Astrocyte (in vitro differentiated cells and primary cell): ENCODE measurements at places on chromosomes 16 and 17. TPM values are rescaled to one million over a fixed set of nuclear protein-coding genes. Genes with fewer than 3 reads are reported as not detected.

Gene MILR1
- 0.91 and 1.9 TPM in 2 replicates for total RNA-seq

Gene FOXJ1
- total RNA-seq: 0.31 and 0.48 TPM in 2 replicates

Gene MEIOB
- 0.16 TPM in 1 of 2 replicates, not detected in the other for total RNA-seq

Gene NAGLU
- 19.3 and 25.9 TPM in 2 replicates for total RNA-seq

Gene P2RX5
- 2.4 TPM in 2 replicates for total RNA-seq

Gene GPR179
- 0.07 and 0.10 TPM in 2 replicates for total RNA-seq

Gene SHMT1
- 5.1 and 6.4 TPM in 2 replicates for total RNA-seq

Gene CHST5
- total RNA-seq: 0.09 TPM in 1 of 2 replicates, not detected in the other

Gene CFAP97D1
- total RNA-seq: 0.16 TPM in 1 of 2 replicates, not detected in the other

Gene BIRC5
- total RNA-seq: 3.3 and 5.8 TPM in 2 replicates

Gene ITGAE
- total RNA-seq: 23.3 and 30.9 TPM in 2 replicates

Gene ASPHD1
- 43.3 and 44.8 TPM in 2 replicates for total RNA-seq

Gene SPATA22
- not detected in 2 replicates for total RNA-seq

Gene ABAT
- 22.8 and 23.3 TPM in 2 replicates for total RNA-seq

Gene GNG13
- total RNA-seq: not detected in 2 replicates

Gene KRT16
- 0.79 and 1.3 TPM in 2 replicates for total RNA-seq

Gene C17orf78
- total RNA-seq: not detected in 2 replicates

Gene CCL8
- total RNA-seq: not detected in 2 replicates

Gene SNX20
- total RNA-seq: not detected in 2 replicates

Gene FOXN1
- total RNA-seq: not detected in 2 replicates

Gene ZG16
- total RNA-seq: not detected in 2 replicates

Gene ZNF785
- total RNA-seq: 9.3 and 9.7 TPM in 2 replicates

Gene SEPHS2
- 37.0 and 38.2 TPM in 2 replicates for total RNA-seq

Gene DPEP2
- total RNA-seq: not detected in 2 replicates

Gene SP2
- total RNA-seq: 12.1 and 13.0 TPM in 2 replicates

Gene TNFRSF17
- not detected in 2 replicates for total RNA-seq

Gene SCPEP1
- total RNA-seq: 27.1 and 29.0 TPM in 2 replicates

Gene PYCARD
- 7.3 and 9.0 TPM in 2 replicates for total RNA-seq

Gene NEUROD2
- total RNA-seq: not detected in 2 replicates

Gene SLC5A10
- 0.14 TPM in 1 of 2 replicates, not detected in the other for total RNA-seq

Gene SLC6A4
- not detected in 2 replicates for total RNA-seq

Gene SDR42E1
- not detected in 2 replicates for total RNA-seq
